ENCODE measurements at places on chromosomes 1 and 21. TPM values are rescaled to one million over a fixed set of nuclear protein-coding genes. Genes with fewer than 3 reads are reported as not detected.

GRCh38 chr1:111739925-111740765 is 950 bp upstream of the INKA2 start:
- no peaks in the 10 kb centered on the region for H3K36me3 ChIP-seq
- peaks cover 4% of the 10 kb centered on the region for H3K27me3 ChIP-seq
- peak; percentile 59 for DNase-seq
- peak overlapping the region; percentile 37 for H3K4me3 ChIP-seq

Gene PRPF38B
- total RNA-seq = 40.5 TPM

Gene NIPAL3
- total RNA-seq = 16.0 TPM

GRCh38 chr21:25441835-25442234 is 165.4 kb downstream of the MRPL39 start:
- H3K4me3 ChIP-seq = no peak overlapping the region
- H3K27me3 ChIP-seq = no peaks in the 10 kb centered on the region
- no peaks in the 10 kb centered on the region for H3K4me1 ChIP-seq
- no peak for DNase-seq
- no peaks in the 10 kb centered on the region for H3K36me3 ChIP-seq
- no peak overlapping the region for H3K27ac ChIP-seq

DNA sequence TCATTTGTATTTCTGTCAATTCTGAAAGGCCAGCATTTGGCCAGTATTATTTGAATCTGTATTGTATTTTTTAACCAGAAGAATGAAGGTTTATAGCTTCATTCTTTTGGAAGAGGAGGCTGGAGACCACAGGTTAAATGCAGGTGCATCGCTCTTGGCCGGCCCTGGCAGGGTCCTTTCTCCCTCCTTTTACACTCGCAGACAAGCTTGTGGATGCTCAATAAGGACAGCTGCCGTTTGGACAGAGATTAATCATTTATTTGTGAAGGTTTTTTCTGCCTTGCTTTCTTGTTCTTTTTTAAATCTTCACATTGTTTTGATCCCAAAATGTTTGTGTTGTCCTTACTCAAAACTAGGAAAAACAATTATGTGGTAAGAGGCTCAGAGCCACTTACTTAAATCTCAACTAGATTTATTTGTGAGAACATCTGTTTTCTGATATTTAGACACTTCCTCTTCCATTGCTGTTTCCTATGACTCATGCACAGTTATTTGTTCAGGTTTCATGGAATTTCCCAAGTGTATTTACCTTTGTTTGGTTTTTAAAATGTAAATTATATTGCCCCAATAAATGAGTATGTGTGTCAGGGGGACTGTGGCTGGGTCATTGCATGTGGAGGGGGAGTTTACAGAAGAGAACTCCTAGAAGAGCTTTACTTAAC is 46.7 kb upstream of the LAMC2 start:
- H3K27ac ChIP-seq = peak overlapping the region; percentile 94
- H3K4me3 ChIP-seq = no peak overlapping the region
- H3K36me3 ChIP-seq = peaks cover 48% of the 10 kb centered on the region
- no peaks in the 10 kb centered on the region for H3K27me3 ChIP-seq

Gene CLIC4
- total RNA-seq = 330 TPM

- no peak overlapping the region for H3K27ac ChIP-seq
- peaks cover 9% of the 10 kb centered on the region for H3K36me3 ChIP-seq
- no peaks in the 10 kb centered on the region for H3K4me1 ChIP-seq
- no peak for DNase-seq
These were observed 24.4 kb downstream of the BLZF1 start for GRCh38 chr1:169392406-169392805.

Gene SLC9C2
- not detected for total RNA-seq

Gene LCE1F
- not detected for total RNA-seq

DNA sequence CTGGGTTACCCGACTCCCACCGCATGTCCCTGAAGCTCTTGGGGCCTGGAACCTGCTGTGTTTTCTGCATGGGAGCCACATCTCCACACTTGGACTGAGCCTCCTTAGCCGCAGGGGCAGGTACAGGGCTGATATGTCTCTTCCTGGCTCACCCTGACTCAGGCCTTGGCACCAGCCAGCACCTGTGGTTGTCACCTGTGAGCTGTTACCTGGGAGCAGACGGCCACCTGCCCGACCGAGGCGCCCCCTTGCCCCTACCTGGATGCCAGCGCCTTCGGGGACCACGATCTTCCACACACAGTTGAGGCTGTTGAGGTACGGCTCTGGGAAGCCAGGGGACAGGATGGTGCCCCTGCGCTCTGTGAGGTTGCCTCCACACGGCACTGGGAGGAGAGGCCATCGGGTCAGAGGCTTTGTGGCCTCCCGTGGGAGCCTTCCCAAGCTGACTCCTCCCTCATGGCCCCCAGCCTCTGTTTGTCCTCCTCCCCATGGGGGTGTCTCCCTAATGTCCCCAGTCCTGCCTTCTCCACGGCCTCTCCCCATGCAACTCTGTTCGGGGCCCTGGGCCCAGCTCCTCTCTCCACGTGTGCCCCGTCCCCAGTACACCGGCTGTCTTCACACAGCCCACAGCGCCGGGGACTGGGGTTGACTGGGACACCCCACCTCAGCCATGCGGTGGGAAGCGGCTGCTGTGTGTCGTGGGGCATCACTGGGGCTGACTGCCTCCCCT is 152.0 kb downstream of the ZSCAN20 start:
- no peak for DNase-seq
- no peaks in the 10 kb centered on the region for H3K4me1 ChIP-seq
- H3K4me3 ChIP-seq = no peak overlapping the region
- no peak overlapping the region for H3K27ac ChIP-seq
- H3K27me3 ChIP-seq = no peaks in the 10 kb centered on the region

DNA sequence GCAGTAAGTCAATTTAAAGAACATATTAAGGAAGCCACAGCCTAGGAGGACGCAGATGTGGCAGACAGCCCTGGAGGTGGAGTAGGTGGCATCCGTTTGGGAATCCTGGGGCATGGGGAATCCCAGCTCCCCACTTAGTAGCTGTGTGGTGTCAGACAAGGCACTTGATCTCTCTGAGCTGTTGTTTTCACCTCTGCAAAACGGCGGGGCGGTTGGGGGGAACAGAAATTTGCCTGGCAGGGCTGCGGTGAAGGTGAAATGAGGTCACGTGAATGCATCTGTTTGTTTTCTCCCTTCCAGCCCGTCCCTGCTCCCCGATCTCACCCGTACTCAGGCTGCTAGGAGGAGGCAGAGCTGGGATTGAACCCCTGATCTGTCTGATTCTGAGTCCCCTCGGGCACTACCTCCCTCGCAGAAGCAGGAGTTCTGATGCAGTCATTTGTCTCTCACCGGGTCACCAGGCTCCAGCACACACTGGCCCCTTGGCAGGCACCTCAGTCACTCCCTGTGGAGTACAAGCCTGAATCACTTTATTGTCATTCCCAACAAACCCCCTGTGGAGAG is 2.2 kb upstream of the LAPTM5 start:
- no peaks in the 10 kb centered on the region for H3K36me3 ChIP-seq
- H3K4me3 ChIP-seq = no peak overlapping the region
- H3K4me1 ChIP-seq = peaks cover 27% of the 10 kb centered on the region
- no peak for DNase-seq
- no peaks in the 10 kb centered on the region for H3K27me3 ChIP-seq

DNA sequence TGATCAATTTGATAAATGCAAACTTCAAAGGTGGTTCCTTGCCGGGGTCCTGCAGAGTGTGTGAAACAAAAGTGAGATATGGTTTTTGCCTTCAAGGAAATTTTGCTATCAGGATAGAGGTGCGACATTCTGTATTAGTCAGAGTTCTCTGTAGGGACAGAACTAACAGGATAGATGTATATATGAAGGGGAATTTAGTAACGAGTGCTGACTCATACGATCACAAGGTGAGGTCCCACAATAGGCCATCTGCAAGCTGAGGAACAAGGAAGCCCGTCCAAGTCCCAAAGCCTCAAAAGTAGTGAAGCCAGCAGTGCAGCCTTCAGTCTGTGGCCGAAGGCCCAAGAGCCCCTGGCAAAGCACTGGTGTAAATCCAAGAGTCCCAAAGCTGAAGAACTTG is 157.0 kb downstream of the RYR2 start:
- H3K36me3 ChIP-seq = no peaks in the 10 kb centered on the region
- H3K4me1 ChIP-seq = no peaks in the 10 kb centered on the region
- H3K27ac ChIP-seq = no peak overlapping the region
- H3K27me3 ChIP-seq = no peaks in the 10 kb centered on the region
- H3K4me3 ChIP-seq = no peak overlapping the region
- no peak for DNase-seq

GRCh38 chr1:96487394-96487793 is 234.2 kb upstream of the PTBP2 start:
- H3K36me3 ChIP-seq = no peaks in the 10 kb centered on the region
- peaks cover 6% of the 10 kb centered on the region for H3K27me3 ChIP-seq
- DNase-seq = peak; percentile 65

Gene STIL
- 28.1 TPM for total RNA-seq

GRCh38 chr1:202266061-202266765 is 72.6 kb downstream of the LGR6 start:
- H3K4me1 ChIP-seq = no peaks in the 10 kb centered on the region
- H3K4me3 ChIP-seq = no peak overlapping the region
- H3K36me3 ChIP-seq = no peaks in the 10 kb centered on the region
- H3K27me3 ChIP-seq = peaks cover 41% of the 10 kb centered on the region
- DNase-seq = no peak

DNA sequence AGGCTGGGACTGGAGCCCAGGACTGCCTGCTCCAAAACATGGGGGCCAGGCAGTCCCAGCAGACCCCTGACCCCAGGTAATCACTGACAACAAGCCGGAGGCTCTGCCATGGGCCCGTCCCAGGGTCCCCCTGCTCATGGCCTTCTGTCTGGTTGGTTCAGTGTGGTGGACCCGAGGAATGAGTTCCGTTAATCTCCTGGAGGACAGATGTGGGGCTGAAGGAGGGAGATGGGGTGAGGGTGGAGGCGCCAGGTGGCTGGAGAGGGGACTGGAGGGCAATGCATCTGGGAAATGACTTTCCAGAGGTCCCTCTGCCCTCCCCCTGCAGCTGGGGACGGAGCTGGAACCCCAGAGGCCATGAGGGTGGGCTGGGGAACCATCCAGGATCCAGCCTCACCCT is 103.2 kb downstream of the EBNA1BP2 start:
- H3K4me3 ChIP-seq = no peak overlapping the region
- no peaks in the 10 kb centered on the region for H3K27me3 ChIP-seq
- no peak for DNase-seq
- no peak overlapping the region for H3K27ac ChIP-seq
- no peaks in the 10 kb centered on the region for H3K4me1 ChIP-seq

- H3K4me3 ChIP-seq = no peak overlapping the region
- no peaks in the 10 kb centered on the region for H3K4me1 ChIP-seq
- H3K27ac ChIP-seq = no peak overlapping the region
- H3K36me3 ChIP-seq = no peaks in the 10 kb centered on the region
These were observed 456.1 kb upstream of the PROX1 start for GRCh38 chr1:213531369-213532310.

GRCh38 chr1:68799096-68799495 is 302.2 kb upstream of the DEPDC1 start:
- no peak overlapping the region for H3K4me3 ChIP-seq
- H3K36me3 ChIP-seq = no peaks in the 10 kb centered on the region
- no peak overlapping the region for H3K27ac ChIP-seq
- no peaks in the 10 kb centered on the region for H3K4me1 ChIP-seq
- H3K27me3 ChIP-seq = no peaks in the 10 kb centered on the region

GRCh38 chr1:154994269-154994587 is 842 bp downstream of the LENEP start:
- peaks cover 9% of the 10 kb centered on the region for H3K36me3 ChIP-seq
- no peak overlapping the region for H3K4me3 ChIP-seq
- peaks cover 2% of the 10 kb centered on the region for H3K4me1 ChIP-seq
- DNase-seq = no peak
- no peaks in the 10 kb centered on the region for H3K27me3 ChIP-seq
- H3K27ac ChIP-seq = no peak overlapping the region

DNA sequence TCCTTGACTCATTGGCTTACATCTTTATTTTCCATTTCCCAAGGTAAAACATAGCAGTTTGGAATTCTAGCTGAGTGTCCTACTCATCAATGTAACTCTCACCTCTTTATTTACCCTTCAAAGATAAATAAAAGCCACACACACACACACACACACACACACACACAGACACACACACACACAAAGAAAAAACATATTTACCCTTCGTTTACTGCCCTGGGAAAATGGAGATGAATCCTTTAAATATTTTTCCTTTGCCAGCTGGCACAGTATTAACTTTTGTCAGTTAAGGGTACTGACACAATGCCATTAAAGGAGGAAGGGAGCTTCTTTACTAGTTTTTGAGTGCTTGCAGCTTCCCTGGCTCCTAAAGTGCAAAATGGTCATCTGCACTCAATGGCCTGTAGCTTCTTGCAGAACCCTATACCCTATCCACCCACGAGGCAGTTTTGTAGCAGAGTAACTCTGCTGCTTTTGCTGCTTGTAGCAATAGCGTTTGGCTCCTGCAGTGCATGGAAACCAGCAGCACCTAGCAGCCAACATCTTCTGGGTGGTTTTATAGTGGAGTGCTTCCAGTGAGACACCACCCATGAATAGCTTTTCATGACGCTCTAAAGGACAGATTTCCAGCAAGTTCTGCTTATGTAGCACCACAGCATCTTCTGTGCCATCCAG is 103.7 kb downstream of the HS2ST1 start:
- H3K27ac ChIP-seq = no peak overlapping the region
- no peaks in the 10 kb centered on the region for H3K4me1 ChIP-seq
- no peaks in the 10 kb centered on the region for H3K27me3 ChIP-seq
- H3K36me3 ChIP-seq = no peaks in the 10 kb centered on the region
- H3K4me3 ChIP-seq = no peak overlapping the region

Gene CATSPERE
- 1.9 TPM for total RNA-seq

DNA sequence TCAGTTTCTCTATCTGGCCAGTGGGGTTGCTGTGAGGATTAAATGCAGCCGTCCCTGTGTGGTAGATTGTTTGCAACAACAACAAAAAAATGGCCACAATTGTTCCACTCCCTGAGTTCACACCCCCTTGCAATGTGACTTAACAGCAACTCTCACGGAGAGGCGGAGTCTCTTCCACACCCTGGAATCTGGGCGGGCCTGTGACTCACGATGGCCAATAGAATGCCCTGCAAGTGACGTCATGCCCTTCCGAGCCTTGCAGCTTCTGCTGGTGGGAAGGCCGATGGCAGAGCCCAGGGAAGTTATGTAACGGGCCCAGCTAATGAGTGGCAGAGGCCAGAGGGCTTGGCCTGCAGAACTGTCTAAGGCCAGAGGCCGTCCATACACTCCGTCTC is 87.9 kb downstream of the RIPK4 start:
- H3K27ac ChIP-seq = no peak overlapping the region
- no peaks in the 10 kb centered on the region for H3K4me1 ChIP-seq
- no peaks in the 10 kb centered on the region for H3K27me3 ChIP-seq
- DNase-seq = peak; percentile 83
- no peaks in the 10 kb centered on the region for H3K36me3 ChIP-seq

GRCh38 chr1:208203848-208204609 is 40.2 kb downstream of the PLXNA2 start:
- H3K27me3 ChIP-seq = no peaks in the 10 kb centered on the region
- H3K4me3 ChIP-seq = no peak overlapping the region
- H3K27ac ChIP-seq = peak overlapping the region; percentile 92
- H3K36me3 ChIP-seq = peaks cover 9% of the 10 kb centered on the region
- H3K4me1 ChIP-seq = peaks cover 89% of the 10 kb centered on the region

DNA sequence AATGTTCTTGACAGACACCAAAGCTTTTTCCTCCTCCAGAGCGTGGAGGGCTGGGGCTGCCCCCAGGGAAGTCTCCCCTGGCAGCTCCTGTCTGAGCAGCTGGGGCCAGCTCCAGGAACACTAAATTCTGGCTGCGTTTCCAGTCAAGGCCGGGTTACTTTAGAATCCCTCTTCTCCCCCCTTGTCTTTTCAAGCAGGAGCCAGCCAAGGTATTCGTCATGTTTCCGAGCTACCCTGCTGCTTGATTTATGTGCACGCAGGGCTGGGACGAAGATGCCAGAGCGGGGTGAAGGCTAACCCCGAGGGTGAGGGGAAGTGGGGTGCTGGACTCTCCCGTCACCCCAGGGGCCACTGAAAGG is 68.1 kb upstream of the ANGPTL1 start:
- no peaks in the 10 kb centered on the region for H3K27me3 ChIP-seq
- no peak overlapping the region for H3K4me3 ChIP-seq
- no peaks in the 10 kb centered on the region for H3K4me1 ChIP-seq
- DNase-seq = no peak
